ENCODE measurements at places on chromosomes 11 and 22.
A peak's percentile ranks its signal among the peaks of the same experiment; 100 is the strongest.

DNA sequence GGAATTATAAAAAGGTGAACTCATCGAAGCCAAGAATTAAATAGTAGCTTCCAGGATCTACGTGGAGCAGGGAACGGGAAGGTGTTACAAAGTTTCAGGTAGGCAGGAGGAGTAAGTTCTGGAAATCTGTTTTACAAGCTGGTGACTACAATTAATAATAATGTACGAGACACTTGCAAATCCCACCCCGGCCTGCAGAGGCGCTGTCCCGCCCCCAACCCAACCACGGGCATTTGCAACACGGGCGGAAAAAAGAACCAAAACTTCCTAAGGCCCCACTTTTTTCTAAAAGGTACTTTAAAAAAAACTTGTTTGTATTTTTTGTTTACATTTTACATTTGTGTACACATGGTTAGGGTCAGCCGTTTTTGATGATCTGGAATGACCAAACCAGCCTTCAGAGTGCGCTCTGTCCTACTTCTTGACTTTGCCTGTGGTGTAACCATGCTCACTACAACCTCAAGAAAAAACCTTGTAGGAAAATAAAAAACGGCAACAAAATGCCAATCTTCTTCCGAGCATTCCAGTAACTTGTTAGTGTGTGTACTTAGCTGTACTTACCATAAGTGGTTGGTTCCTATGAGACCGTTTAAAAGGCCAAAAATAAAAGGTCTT is 449.6 kb upstream of the B3GAT1 start:
- DNase-seq: no peak

DNA sequence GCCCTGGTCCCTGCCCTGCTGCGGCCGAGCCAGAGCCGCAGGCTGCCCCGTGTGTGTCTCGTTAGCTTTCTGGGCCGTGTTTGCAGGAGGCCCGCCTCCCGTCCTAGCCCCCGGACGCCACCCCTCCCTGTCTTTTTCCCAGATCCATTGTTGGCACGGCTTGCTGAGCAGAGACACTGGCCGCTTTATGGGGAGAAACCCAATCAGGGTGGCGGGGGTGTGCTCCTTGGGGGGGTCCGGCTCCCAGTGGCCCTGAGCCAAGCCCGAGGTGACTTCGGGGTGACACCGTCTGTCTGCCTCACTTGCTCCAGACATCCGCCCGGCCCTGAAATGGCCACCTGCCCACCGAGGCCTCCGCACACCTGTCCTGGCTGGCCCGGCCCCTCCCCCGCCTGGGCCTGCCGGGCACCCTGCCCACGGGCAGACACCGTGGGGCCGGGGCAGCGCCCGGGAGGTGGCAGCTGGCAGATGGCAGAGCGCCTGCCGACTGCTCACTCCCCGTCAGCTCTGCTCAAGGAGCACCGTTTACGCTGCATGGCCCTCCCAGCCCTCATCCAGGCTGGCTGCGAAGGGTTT is 43.1 kb upstream of the PPARA start:
- DNase-seq: no peak

DNA sequence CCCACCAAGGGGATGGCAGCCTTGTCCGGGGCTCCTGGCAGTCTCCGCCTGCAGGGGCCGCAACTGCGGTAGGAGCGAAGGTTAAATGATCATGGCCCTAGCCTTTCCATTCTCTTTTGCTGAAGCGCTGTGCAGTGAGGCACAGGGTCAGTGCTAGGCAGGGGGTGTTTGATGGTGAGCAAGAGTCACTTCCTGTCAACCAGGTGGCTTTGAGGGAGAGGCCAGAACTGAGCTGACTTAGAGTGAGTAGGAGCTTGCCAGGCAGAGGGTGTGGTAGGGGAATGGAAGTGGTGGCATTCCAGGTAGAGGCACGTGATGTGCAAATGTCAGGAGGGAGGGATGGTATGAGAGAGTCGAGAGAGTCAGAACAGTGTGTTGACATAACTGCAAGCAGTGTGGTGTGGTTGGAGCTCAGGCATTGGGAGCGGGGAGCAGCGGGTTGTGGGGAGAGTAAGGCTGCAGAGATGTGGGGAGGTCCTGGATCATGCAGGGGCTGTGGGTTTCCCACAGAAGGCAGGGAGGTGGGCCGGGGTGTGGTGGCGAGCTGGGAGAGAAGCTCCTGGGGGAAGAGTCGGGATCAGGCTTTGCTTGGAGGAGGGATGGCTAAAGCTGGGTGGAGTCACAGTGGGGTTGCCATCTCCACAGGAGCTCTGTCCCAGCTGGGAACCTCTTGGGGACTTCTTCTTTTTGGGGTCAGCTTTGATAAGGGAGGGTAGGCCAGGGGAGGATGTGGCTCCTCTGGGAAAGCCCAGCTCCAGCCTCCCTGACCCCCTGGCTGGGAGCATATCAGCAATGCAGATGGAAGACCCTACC is 33.3 kb downstream of the AMPD3 start:
- no peak for DNase-seq

DNA sequence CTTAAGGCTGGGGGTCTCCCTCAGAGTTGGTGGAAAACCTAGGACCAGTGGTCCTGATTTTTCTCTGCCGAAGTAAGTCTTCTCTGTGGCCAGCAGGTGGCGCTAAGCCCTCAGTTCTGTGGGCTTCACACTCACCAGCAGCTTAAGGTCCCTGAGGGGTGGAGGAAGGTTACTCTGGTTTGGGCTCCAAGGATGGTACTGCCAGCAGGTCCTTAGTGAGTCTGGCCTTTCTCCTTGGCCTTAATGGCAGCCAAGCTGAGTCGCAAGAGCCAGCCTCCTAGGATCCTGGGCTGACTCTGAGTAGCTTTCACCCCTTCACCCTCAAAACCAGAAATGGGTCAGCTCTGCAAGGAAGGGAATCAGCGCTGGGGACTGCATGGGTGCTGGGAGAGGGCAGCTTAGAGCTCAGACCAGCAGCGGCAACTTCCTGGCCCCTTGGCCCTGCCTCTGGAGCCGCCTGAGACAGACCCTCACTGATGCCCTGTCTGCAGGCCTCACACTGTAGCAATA is 4.4 kb downstream of the KCNJ11 start:
- DNase-seq: peak; percentile 83

- peak; percentile 28 for DNase-seq
Observed at GRCh38 chr11:75815345-75816168, 547 bp downstream of the UVRAG start.

DNA sequence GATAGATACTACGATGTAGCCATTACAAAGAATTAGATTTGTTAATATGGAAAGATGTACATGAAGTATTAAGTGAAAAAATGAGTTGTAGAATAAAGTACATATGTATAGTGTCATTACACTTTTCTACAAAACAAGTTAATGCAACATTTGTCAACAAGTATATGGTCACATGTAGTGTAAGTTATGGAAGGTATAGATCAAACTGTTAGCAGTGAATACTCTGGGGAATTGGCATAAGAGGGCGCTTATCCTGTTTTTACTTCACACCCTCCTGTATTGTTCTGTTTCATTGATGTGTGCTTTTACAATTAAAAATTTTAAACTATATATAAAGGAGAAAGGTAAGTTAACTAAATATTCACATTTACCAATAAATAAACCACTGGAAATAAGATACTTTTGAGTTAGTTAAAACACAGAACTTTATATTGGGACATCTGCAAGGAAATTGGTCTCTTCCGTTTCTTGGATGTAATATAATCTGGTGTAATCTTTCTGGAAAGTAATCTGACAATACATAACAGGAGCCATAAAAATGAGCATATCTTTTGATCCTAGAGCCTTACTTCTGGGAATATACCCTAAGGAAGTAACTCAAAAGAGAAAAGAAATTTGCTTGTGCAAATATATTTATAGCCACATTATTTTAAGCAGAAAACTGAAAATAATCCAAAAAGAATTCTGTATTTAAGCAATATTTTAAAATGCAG is 34.5 kb downstream of the CSTPP1 start:
- no peak for DNase-seq

GRCh38 chr11:46491661-46492330 is 100.2 kb upstream of the CHRM4 start:
- DNase-seq: no peak

DNA sequence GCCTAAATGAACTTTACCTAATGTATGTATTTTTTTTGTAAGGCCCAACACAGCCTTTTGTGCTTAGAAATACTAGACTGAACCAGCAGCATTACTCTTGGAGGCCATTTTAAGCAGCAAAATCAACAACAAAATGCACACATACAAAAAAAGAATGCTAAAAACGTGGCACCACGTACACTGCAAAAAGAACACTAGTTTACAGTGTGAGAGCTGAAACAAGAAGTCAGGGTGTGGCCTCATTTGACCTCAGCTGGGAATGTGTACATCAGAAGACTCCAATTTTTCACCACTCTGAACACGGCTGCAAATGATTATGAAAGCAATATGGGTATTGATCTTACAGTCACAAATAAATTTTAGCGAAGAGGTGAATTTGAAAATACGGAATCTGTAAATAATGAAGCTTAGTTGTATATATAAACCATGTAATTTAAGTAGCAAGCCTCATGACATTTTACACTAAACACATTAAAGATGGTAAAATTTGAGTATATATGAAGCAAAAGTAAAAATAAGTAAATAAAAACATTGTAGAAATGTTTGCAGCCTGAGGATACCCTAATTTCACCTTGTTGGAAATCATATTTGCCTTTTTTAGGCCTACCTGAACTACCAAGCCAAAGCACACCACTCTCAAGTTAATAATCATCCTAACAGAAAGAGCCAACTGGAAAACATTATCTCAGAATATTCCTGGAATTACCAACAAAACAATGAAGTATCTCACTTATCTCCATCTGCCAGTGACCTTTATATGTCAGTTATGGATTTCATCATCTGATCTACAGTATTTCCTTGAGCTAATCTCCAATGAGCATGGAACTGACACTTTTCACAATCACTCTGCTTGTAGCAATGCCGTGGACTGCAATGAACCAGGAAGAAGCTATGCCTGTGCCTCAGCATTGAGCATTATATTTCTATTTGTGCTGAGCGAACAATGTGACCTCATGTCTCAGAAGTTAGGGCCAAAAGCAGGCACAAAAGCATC is 319.5 kb upstream of the FAT3 start:
- DNase-seq: no peak

Data from right renal pelvis (tissue), 4 donors.